ENCODE measurements at places on chromosomes 3 and 15.
A peak's percentile ranks its signal among the peaks of the same experiment; 100 is the strongest.

- no peak for DNase-seq
Measured at GRCh38 chr15:68590721-68591389, 12.1 kb downstream of the CORO2B start.

GRCh38 chr3:64133987-64134386, 91.3 kb downstream of the PRICKLE2 start:
- no peak for DNase-seq

DNA sequence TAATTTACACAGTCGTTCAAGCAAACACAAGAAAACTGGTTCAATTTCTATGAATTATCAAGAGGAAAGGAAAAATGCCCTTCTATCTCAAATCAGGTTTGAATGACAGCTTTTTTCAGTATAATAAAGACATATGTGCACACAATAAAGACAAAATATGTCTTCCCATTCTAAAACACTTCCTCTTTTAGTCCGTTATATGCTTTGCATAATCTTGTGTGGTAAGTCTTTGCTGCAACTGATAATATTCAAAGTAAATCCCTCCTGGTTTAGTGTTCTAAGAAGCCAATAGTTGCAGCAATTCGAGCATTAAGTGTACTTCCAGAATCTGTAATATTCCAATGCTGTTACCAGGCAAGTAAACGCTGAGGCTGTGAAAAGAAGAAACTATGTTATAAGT, 43.7 kb upstream of the MAPKBP1 start:
- DNase-seq = no peak

- DNase-seq = no peak
Measured at GRCh38 chr3:107098864-107099263, 278.4 kb upstream of the CCDC54 start.

GRCh38 chr15:85759376-85759775, 35.3 kb downstream of the KLHL25 start:
- no peak for DNase-seq

GRCh38 chr15:35958021-35958420, 412.1 kb upstream of the DPH6 start:
- no peak for DNase-seq

DNA sequence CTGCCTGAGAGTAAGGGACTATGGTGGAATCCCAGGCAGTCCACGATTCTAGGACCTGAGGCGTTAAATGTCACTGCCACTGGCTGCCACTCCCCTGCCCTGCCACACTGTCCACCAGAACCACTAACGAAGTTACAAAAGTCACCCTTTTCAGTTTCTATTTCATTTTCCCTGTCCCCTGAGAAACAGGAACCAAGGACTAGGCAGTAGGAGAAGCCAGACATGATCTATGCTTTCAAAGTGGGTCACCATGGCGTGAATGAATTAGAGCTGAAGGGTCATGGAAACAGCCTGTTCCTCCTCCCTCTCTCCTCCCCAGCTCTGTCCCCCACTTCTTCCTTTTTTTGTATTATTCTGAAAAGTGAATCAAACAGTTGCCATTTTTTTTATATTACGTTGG, 9.1 kb upstream of the ADPRH start:
- DNase-seq = no peak

- DNase-seq = no peak
Measured at GRCh38 chr3:53175613-53176540, 14.9 kb downstream of the PRKCD start.

GRCh38 chr3:87756616-87757015, 302.2 kb downstream of the CGGBP1 start:
- no peak for DNase-seq

- no peak for DNase-seq
Measured at GRCh38 chr15:50277370-50277769, 11.8 kb upstream of the HDC start.

GRCh38 chr15:81749716-81750375, 296.0 kb downstream of the MEX3B start:
- no peak for DNase-seq

- no peak for DNase-seq
Measured at GRCh38 chr3:113534365-113534764, 2.0 kb downstream of the SIDT1 start.

- DNase-seq = no peak
Measured at GRCh38 chr3:55481744-55482495, 5.2 kb downstream of the WNT5A start.

DNA sequence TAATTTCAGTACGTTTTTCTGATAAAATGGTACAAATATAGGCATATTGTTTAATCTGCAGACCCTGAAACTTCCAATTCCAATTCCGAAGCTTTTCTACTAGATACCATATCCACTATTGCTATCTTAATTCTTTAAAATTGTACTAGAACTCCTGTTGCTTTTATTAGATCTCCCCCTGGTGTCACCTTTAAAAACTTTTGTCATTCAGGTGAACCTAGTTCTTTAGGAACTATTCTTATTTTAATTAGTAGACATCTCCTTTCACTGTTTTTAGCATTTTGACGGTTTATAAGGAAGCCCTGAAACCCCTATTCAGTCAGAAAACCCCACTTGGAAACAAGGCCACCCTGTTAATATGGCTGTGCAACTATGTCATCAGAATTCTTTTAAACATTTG, 22.3 kb downstream of the C2CD4B start:
- DNase-seq = no peak

- no peak for DNase-seq
Measured at GRCh38 chr15:48630245-48630644, 15.3 kb downstream of the FBN1 start.

GRCh38 chr3:63863150-63864007, at the start of the genes ATXN7 and THOC7:
ATXN7 (plus strand) TSS chr3:63863867; CDS start chr3:63912599, 48,732 bp downstream.
THOC7 (minus strand) TSS chr3:63863805; CDS start chr3:63863790, 15 bp downstream.
- no peak for DNase-seq

DNA sequence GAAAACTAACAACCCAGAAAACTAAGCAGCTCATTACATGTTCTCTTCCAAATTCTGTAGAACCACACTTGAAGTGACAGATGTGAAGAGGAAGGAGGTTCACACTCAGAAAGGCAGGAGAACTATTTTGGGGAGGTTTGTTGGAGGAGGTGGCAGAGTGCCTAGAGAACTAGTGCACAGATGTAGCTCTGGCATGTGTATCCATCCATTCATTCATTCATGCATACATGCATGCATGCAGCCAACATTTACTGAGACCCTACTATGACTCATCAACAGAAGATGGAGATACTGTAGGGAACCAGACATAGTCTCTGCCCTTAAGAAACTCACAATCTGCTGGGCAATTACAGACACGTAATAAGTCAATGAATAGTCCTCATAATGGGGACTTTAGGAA, 116.7 kb downstream of the ERC2 start:
- DNase-seq = no peak

- no peak for DNase-seq
Measured at GRCh38 chr3:124918524-124918923, 16.0 kb downstream of the MUC13 start.

GRCh38 chr3:123791898-123792297, 92.2 kb downstream of the MYLK start:
- peak; percentile 34 for DNase-seq
